ENCODE measurements at places on chromosomes 3 and 15. TPM values are rescaled to one million over a fixed set of nuclear protein-coding genes. Genes with fewer than 3 reads are reported as not detected.

SLCO2A1 gene
- total RNA-seq = not detected

FAM107A gene
- total RNA-seq = not detected

BRPF1 gene
- total RNA-seq = 44.2 TPM

CXCR6 gene
- total RNA-seq = 10.3 TPM

SLC24A5 gene
- total RNA-seq = not detected

PLAAT1 gene
- not detected for total RNA-seq

SLC2A2 gene
- not detected for total RNA-seq

CFAP92 gene
- not detected for total RNA-seq

ALDH1A2 gene
- total RNA-seq = not detected

MUC20 gene
- 5.3 TPM for total RNA-seq

CLDN16 gene
- total RNA-seq = not detected

AADACL2 gene
- not detected for total RNA-seq

GOLGA8H gene
- total RNA-seq = 0.16 TPM

C3orf22 gene
- total RNA-seq = not detected

ACVR2B gene
- total RNA-seq = 7.3 TPM

C3orf80 gene
- total RNA-seq = 0.14 TPM

NOX5 gene
- 0.02 TPM for total RNA-seq

SLC22A13 gene
- 0.93 TPM for total RNA-seq

DTX3L gene
- 116 TPM for total RNA-seq

ROBO1 gene
- total RNA-seq = not detected

INO80 gene
- 33.1 TPM for total RNA-seq

LRRC2 gene
- 0.09 TPM for total RNA-seq

IGSF11 gene
- 0.14 TPM for total RNA-seq

VPS18 gene
- 16.8 TPM for total RNA-seq

GOLGA6L26 gene
- total RNA-seq = not detected

GOLGA6A gene
- total RNA-seq = not detected
